AML-193 (cell line): ENCODE measurements at places on chromosomes 1 and 21.

- no peak for DNase-seq
These were observed 11.9 kb downstream of the LGALS8 start for GRCh38 chr1:236535662-236536161.

- DNase-seq: no peak
These were observed 392 bp downstream of the GSTM2 start for GRCh38 chr1:109668123-109668775.

DNA sequence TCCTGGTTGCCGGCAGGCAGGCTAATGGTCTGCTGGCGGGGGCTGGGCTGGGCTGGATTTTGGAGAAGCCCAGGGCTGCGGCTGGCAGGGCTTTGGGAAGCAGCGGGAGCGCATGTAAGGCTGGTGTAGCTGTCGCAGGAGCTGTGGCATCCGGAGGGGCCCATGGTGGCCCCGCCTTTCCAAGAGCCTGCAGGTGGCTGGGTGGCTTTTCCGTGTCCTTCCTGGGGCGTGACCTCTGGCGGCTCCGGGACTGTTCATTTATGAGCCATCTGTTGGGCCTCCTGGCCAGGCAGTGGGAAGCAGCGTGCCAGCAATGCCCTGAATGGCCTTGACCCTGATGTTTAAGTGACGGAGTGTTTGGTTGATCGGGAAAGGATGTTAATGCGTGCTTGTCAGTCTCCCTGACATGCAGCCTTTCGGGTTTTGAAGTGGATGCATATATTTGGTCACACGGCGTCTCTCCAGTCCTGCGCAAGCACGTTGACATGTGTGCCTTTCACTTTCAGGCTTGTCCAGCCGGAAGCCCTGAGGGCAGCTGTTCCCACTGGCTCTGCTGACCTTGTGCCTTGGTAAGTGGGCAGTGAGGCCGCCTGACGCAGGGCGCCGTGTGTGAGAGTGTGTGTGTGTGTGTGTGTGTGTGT lies 38.5 kb downstream of the AGPAT3 start:
- DNase-seq: no peak

DNA sequence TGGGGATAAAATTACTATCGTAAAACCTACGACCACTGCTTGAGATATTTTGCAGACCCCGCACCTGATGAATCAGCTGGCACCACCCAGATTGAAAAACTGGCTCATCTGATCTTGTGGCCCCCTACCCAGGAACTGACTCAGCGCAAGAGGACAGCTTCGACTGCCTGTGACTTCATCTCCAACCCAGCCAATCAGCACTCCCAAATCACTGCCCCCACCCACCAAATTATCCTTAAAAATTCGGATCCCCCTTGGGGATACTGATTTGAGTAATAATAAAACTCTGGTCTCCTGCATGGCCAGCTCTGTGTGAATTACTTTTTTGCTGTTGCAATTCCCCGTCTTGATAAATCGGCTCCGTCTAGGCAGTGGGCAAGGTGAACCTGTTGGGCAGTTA lies 81.4 kb downstream of the EDEM3 start:
- DNase-seq: no peak

DNA sequence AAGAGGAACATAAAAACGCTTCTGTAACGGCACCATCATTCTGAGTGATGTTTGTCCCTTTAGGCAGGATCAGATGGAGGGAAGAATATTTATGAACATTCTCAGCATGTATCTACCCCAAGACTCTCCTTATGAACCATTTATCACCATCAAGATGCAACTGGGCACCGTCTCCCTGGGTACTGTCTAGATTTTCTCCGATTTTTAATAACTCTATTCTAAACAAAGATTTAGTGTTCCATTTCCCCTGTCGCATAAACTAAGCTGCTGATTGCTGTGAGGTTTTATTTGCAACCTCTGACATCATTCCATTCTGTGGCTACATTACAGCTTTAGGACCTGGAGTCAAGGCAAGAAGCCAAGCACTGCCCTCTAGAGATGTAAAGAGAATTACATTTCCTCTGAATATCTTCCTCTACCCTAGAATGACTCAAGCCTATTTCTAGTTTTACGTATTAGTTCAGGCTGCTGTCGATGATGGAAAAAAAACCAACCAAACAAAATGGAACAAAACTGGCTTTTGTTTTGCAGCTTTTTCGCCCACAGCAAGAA lies 130.1 kb upstream of the MAP1LC3C start:
- peak; percentile 19 for DNase-seq

- DNase-seq: no peak
These were observed 118.5 kb upstream of the VAMP3 start for GRCh38 chr1:7652515-7653098.

GRCh38 chr1:25523542-25523941 lies 19.9 kb upstream of the LDLRAP1 start:
- no peak for DNase-seq
